Calu3 (cell line): ENCODE measurements at places on chromosomes 2 and 18. TPM values are rescaled to one million over a fixed set of nuclear protein-coding genes. Genes with fewer than 3 reads are reported as not detected.

DNA sequence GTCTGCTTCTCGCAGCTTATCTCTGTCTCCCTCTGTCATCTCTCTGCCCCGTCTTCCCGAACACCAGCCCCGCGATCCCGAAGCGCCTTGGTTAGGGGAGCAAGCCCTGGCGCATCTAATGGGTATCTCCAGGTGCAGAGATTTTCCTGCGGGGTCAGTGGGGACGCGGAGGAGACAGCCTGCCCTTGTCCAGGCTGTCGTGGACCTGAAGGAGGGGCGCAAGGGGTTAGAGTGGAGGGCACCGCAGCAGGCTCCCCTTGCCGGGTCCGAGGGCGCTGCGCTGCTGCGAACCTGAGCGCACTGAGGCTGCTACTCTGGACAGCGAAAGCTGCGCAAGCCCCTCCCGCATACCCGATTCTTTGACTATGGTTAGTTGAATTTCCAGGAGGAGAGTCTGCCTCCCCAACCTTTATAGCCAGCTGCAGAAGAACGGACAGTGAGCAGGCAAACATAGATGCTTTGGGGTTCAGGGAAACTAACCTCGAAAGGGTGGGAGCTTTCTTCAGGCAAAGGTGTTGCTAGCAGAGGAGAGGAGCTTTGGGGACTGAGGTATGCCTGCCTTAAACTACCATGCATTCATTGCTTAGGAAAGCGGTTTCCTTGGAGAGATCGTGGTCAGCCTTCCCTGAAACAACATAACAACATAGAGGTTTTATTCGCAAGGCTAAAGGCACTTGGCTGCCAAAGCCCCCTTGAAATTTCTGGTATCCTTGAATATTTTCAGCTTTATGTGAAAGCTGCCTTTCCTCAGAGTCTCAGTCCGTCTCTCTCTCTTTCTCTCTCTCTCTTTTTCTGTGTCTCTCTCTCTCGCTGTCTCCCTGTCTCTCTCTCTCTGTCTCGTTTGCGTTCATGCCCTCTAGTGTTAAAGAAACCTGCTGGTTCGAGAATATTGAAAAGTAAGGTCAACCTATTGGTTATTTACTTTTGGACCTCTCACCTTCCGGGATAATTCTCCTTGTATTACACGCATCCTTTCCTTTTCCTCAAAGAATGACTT lies 1.6 kb downstream of the GALNT13 start:
- peaks cover 6% of the 10 kb centered on the region for H3K36me3 ChIP-seq
- H3K27ac ChIP-seq = no peak overlapping the region
- no peak overlapping the region for H3K4me3 ChIP-seq
- no peak for DNase-seq
- no peaks in the 10 kb centered on the region for H3K4me1 ChIP-seq

GRCh38 chr2:54543733-54544396 lies 87.7 kb downstream of the SPTBN1 start:
- no peak overlapping the region for H3K4me3 ChIP-seq
- no peak for DNase-seq
- H3K27me3 ChIP-seq = no peaks in the 10 kb centered on the region
- no peak overlapping the region for H3K27ac ChIP-seq
- peaks cover 75% of the 10 kb centered on the region for H3K4me1 ChIP-seq

DNA sequence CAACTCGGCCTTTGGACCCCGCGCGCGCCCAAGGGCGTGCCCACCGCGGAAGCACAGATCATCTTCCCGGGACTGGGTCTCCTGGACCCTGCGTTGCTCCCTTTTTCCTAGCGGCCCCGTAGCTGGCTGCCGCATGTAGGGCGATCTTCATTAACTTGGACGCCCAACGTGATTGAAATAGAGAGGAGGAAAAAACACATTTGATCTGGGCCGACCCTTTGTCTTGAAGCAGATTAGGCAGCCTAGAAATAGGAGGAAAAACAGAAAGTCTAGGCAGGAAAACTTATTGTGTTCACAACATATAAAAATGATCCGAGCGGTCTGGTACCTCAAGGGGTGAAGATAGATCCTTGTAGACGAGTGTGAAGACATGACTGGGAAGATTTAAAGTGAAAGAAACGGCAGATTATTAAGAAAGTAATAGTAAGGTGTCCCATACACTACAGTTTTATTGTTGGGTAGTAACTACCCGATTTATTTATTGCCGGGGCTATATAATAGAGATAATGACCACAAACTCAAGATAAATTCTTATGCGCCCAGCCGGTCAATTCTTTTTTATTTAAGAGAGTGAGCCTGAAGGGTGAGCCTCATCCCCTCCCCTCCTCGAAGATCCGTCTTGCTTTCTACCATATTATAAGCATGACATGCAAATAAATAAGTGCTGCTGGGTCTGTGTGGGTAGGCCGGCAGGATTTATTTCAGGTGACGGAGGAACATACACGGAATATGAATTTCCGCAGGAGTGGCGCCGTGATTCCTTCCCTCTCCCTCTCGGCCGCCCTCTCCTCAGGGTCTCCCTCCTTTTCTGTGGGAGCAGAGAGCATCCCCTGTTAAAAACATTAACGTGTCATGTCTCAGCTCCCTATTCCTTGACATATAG lies 147.4 kb downstream of the MEIS1 start:
- no peak overlapping the region for H3K27ac ChIP-seq
- peaks cover under 1% of the 10 kb centered on the region for H3K36me3 ChIP-seq
- no peak overlapping the region for H3K4me3 ChIP-seq
- no peak for DNase-seq

DNA sequence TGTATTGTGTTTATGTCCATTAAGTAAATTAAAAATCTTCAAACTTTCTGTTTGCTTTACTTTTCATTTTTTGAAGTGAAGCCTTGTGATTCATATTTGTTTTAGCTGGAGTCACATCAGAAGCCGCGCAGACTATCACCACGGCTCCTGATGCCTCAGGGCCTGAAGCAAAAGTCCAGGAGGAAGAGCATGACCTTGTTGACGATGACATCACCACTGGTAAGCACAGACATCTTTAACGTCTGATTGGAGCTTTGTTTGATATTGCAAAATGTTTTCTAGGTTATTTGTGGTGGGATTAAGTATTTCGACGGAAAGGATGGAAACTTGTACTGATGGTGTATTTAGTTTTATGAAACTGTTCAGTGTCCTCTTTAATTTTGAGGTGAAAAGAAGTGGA lies 164.8 kb downstream of the WDR7 start:
- no peak overlapping the region for H3K27ac ChIP-seq
- no peak overlapping the region for H3K4me3 ChIP-seq
- no peaks in the 10 kb centered on the region for H3K27me3 ChIP-seq
- DNase-seq = no peak
- H3K36me3 ChIP-seq = no peaks in the 10 kb centered on the region
- H3K4me1 ChIP-seq = no peaks in the 10 kb centered on the region

GRCh38 chr2:20424300-20425290 lies 22.3 kb upstream of the RHOB start:
- no peak overlapping the region for H3K4me3 ChIP-seq
- DNase-seq = no peak
- peaks cover 4% of the 10 kb centered on the region for H3K36me3 ChIP-seq

The INO80D gene
- 19.5 and 20.2 TPM in 2 replicates for total RNA-seq

The MOGAT1 gene
- 35.9 and 51.2 TPM in 2 replicates for total RNA-seq

GRCh38 chr2:71712158-71712818 lies 258.9 kb downstream of the DYSF start:
- peaks cover 17% of the 10 kb centered on the region for H3K27me3 ChIP-seq
- DNase-seq = no peak
- H3K36me3 ChIP-seq = no peaks in the 10 kb centered on the region
- no peak overlapping the region for H3K27ac ChIP-seq
- H3K4me1 ChIP-seq = no peaks in the 10 kb centered on the region
- no peak overlapping the region for H3K4me3 ChIP-seq
